ENCODE measurements at places on chromosomes 2 and 18.

DNA sequence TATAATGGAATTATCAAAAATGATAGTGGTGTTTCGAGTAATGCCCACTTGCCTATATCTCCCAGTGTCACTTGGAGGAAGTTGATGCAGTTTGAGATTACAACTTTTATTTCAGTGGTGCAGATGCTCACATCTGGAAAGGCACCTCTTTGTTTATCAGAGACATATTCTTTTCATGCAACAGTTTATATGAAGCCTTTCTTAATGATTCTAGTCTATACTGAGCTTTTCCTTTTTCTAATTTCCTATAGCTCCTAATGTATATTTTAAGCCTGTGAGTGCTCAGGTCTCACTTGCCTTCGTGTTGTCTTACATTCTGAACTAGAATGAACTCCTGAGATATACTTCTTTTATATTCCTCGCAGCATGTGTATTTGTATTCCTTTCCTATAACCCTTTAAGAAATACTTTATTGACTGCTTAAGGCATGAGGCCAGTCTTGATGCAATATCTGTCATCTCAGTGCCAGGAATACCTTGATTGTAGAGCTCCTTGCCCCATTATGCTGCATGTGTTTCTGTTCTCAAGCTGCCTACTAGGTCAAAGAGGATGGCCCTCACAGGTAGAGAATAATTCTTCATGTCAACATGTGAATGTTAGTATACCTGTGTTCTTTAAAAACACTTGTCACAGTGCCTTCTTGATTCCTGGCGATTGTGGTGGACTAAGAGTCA lies 52.6 kb downstream of the VRK2 start:
- no peak for DNase-seq

DNA sequence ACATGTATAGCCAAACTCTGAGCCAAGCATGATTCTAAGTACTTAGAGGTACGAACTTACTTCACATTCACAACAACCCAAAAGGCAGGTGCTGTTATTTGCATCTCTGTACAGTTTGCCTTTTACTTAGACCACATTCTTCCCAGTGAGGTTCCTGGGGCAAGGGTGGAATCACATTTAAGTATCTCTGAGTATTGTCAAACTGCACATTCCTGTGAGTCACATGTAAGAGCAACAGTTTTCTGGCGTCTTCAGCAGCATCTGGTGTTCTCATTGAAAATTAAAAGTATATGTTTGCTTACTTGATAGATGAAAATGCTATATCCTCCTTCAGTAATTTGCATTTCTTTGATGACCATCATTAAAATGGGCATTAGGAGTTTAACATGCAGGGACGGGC lies 119.1 kb downstream of the UXS1 start:
- DNase-seq = no peak

- no peak for DNase-seq
These were observed 194.6 kb upstream of the MEIS1 start for GRCh38 chr2:66240286-66240685.

- DNase-seq = peak; percentile 26
These were observed 134.4 kb upstream of the LTBP1 start for GRCh38 chr2:32812316-32812715.

DNA sequence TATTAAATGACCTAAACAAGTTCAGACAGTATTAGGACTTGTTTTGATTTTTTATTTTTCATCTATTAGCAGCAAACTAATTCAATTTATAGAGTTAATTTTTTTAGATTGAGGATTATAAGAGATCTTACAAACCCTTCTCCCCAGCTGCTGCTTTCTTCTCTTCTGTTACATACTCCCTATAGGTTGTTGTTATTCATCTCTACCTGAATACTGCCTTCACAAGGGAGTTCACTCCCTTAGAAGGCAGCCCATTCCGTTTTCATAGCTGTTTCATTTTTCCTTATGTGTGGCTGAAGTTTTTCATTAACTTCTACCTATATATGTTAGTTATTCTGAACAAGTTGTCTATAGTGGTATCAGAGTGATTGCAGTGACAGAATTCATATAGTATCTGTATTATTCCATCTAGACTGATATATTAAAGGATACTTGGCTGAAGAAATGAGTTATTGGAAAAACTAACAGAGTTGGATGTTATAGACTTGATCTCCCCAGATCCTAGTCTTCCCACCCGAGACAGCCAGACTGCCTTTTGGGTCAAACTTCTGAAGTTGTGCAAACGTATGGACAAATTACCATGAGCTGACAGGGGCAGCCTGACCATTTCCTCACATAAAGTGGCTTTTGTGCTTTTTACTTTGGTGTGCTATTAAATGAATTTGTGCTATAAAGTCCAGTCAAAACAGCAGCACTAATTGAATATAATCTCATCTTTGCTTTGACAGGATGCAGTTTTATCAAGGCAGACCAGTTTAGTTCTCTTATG lies 8.7 kb downstream of the GLS start:
- no peak for DNase-seq
